Activated CD4-positive, alpha-beta T cell treated with anti-CD3 and anti-CD28 coated beads, Interleukin-2, amount 50 U/mL, for 4 hours (primary cell): ENCODE measurements at places on chromosomes 11 and 22.

DNA sequence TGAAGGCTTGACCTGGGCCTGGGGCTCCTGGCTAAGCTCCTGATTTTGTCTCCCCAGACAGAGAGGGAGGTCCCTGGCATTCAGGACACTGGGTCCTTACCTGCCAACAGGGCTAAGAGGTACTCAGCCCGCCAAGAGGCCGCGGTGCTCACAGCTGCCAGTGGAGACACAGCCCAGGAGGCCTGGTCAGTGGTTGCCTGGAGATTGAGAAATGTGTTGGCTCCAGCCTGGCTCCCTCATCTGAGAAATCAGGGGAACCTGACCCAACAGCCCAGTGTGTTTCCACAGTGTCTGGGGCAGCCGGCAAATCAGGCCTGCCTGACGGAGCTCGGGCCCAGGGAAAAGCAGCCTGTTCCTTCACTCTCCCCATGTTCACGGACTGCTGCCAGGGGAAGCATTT is 79.4 kb upstream of the NAV2 start:
- DNase-seq, result no peak

GRCh38 chr22:20618488-20618887 is 111.1 kb downstream of the MED15 start:
- no peak for DNase-seq

DNA sequence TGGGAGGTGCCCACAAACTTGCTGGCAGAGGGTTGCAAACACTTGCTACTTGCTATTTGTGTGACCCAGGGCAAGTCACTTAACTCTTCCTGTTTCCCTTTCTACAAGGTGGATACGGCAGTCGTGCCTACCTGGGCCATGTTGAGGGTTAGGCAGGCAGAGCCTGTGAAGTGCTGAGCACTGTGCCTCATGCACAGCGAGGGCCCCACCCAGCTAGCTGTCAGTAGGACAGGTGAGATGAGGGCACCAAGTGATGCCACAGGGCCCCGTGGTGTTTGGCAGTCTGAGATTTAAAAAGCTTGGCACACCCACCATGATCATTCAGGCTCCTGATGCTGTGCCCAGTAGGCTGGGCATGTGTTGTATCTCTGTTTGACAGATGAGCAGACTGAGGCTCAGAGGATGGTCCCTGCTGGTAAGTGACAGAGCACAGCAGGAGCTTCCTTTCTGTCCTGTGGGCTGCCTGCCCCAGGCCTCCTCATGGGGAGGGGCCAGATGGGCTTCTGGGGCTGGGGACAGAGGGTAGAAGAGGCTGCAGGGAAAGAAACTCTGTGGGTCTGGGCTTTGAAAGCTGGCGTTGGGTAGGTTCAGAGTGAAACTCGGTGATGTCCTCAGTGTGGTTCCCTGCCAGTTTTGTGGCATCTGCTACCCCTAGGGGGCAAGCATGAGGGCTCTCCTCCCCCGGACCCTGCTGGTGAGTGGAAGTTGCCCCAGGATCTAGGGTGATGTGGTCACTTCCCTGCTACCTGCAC is 59.3 kb downstream of the TSPAN18 start:
- DNase-seq, result no peak

GRCh38 chr11:115279813-115280761 is 224.1 kb downstream of the CADM1 start:
- DNase-seq, result no peak

GRCh38 chr11:122780296-122780949 is 57.9 kb upstream of the CRTAM start:
- no peak for DNase-seq

DNA sequence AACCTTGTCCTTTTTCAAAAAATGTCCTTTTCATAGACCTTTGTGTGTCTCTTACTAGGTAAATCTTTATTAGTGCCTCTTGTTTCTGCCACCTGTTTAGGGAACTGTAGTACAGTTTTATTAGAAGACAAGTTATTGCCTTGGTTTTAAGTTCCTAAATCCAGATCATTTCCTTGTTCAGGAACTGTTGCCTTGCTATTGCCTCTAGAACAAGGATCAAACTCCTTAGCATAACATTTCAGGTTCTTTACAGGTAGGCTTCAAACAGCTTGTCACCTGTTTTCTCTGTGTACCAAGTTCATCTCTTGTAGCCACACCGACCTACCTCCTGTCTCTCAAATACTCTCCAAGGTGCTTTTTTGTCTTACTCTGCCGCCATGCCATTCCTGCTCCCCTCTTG is 75.2 kb downstream of the MTMR3 start:
- no peak for DNase-seq

GRCh38 chr11:98277251-98277912 is 743.4 kb upstream of the CNTN5 start:
- no peak for DNase-seq

DNA sequence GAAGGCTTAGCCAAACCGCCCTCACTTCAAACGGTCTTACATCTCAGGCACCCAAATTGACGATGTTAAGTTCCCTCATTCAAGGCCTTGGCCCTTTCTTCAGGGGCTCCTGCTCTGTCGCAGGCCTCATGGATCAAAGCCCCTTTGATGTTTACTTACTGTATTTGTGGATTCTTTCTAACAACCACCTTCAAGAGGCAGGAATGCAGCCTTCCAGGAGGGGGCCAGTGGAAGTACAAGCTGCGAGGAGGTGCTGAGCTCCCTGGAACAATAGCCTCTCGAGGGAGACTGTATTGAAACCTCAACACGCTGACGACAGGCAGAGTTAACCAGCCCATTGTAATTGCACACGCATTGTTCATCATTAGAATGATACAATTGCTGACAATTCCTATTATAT is 209.1 kb downstream of the ST3GAL4 start:
- no peak for DNase-seq

DNA sequence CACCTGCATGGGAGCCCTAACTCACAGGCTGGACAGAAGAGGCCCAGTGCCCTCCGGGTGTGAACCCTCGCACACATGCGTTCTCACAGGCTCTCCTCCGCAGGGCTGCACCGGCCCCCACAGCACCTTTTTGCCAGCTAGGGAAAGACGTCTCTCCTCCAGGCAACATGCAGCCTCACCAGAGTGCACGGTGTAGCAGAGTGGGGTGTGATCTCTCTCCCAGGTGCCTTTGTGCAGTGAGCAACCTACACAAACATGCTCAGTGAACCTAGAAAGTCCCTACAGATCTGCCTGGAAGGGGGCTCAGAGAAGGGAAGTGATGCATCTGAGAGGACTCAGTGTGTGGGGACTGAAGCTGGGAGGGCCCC is 3.7 kb upstream of the CARNS1 start:
- DNase-seq, result no peak

GRCh38 chr22:24592058-24592850 is 619 bp downstream of the LRRC75B start:
- no peak for DNase-seq

- no peak for DNase-seq
These were observed 393.5 kb downstream of the BUD13 start for GRCh38 chr11:116379185-116379828.

DNA sequence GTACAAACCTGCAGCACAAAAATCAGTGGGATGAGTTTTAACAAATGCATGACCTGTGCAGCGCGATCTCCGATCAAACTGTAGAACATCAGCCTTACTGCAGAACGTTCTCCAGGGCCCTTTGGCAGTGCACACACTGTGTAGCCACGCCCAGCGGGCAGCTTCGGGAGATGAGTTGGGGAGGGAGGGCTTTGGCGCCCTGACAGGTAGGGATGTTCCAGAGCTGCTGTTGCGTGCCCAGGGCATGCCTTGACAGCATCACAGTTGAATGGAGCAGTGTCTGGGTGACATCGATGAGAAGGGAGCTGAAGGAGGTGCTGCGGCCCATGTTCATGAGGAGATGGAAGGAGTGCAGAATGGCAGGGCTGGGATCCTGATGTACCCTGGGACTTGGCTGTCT is 80.2 kb downstream of the TBC1D22A start:
- DNase-seq, result no peak

- no peak for DNase-seq
These were observed 6.1 kb upstream of the CD59 start for GRCh38 chr11:33742249-33742851.

GRCh38 chr11:57499413-57499982 is 16.0 kb downstream of the SLC43A1 start:
- no peak for DNase-seq

DNA sequence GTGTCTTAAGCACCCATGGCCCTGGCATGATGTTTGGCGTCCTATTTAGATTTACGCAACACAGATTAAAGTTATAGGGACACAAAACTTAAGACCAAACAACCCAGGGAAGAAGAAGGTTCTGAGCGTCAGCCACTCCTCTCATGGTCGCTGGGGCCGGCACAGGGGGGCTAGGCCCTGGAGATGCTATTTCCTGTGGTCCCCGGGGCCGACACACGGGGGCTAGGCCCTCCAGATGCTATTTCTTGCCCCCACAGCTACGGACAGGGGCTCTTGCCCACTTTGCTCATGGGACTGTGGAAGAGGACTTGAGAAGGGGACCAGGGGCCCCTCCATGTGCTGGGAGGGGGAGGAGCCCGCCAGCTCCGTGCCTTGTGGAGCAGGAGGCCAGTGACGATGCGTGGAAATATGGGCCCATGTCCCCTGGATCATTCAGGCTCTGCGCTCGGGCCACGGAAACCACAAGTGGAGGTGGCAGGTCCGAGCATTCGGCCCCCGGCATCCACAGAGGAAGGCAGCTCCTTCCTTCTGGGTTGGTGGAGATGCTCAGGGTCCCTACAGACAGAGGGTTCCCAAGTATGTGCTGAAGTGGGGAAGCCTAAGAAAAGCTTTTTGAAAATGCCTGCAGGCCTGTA is 711.1 kb downstream of the BRD1 start:
- DNase-seq, result no peak

DNA sequence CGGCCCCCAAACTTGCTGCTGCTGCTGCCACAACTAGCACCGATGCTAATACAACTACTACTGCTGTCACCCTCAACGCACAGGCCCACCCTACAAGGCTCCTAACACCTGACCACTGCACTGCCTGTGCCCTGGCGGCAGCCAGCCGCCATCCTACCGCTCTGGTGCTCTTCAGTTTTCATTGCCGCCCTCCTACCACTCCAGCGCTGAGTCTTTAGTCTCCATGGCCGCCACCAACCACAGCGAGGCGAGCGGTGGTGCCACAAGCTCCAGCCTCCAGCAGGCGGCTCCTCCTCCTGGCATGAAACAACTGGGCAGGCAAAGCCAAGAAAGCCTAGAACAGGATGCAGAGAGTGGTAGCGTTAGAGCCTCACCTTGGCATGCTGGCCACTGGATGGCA is 5.0 kb upstream of the RFPL3 start:
- no peak for DNase-seq

DNA sequence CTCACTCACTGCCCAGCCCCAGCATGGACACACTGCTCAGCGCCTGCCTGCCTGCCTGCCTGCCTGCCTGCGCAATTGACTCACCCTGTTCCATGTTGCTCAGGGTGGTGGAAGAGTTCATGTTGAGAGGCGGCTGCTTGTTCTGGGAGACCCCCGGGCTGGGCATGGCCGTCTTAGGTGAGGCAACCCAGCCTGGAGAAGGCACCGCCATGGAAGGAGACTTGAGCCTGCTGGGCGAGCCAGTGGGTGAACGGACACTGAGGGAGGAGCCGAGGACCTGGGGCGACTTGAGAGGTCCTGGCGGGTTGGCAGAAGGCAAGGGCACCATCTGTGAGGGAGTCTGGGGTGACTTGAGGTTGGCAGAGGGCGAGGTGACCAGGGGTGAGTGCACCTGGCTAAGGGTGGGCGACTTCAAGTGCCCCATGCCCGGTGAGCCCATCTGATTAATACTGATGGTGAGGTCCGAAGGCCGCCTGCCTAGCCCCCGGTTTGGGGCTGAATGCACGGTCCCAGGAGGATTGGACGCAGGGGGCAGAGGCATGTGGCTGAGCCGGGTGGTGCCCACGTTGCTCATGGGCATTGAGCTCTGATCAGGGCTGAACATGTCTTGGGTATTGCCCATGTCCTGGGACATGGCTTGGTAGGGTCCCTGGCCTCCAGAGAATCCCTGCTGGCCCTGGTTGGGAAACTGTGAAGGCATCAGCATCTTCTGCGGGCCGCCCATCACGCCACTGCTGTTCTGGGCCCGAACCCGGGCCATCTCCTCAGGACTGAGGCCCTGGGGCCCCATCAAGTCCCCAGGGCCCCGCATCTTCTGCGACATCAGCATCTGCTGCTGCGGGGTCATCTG is 17.1 kb downstream of the CXCR5 start:
- DNase-seq, result no peak

DNA sequence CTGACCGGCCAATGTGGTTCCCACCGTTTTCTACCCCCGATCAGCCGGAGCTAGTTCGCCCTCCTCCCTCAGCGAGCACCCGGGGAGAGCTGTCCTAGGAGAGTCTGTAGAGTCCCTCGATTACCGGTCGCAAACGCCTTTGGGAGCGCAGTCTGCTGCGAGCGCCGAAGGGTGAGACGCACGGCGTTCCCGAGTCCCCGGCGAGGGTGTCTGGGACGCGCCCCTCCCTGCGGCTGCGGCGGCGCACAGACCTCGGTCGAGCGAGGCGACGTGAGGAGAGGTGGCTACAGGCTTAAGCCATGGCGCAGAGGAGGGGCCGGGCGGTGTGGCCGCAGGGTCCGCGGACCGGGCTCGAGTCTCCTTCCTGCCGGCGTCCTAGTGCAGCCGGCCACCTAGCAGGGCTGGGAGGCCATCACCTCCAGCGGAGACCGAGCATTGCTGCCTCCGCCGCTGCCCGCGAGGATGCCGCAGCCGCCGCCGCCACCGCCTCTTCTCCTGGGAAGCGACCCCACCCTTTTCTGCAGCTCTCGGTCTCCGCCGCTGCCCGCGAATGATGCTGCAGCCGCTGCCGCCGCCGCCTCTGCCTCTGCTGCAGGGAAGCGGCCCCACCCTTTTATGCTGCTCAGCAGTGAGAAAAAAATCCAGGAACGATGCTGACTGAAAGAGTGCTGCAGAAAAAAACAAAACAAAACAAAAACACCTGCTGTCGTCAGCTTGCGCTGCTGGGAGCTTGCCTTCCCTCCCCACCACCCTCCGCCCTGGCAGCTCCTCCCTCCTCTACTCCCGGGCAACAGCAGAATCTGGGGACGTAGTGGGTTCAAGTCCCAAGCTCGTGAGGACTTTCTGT is at the start of gene MAP6:
Gene MAP6, minus strand, starts transcription at position 588 of the 847 bp plus-strand sequence. CDS start 669 bp downstream, outside the sequence.
- no peak for DNase-seq

DNA sequence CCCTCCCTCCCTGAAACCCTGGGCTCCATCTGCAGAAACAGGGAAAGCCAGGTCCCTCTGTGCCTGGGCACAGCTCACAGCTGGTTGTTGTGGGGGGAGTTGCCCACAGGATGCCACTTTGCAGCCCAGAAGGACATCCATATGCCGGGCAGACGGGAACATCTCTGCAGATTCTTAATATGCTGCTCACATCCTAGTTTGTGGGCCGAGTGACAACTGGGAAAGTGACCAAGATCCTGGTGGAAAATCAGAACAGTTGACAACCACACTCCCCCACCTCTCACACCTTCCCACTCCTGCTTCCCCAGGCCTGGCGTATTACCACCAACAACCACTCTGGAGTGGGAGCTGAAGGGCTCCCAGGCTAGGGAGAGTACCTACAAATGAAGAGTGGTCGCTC is 7.3 kb upstream of the SCGB1A1 start:
- DNase-seq, result no peak

- no peak for DNase-seq
These were observed 6.8 kb upstream of the INSC start for GRCh38 chr11:15107730-15108515.
